ENCODE measurements at places on chromosomes 6 and 20. TPM values are rescaled to one million over a fixed set of nuclear protein-coding genes. Genes with fewer than 3 reads are reported as not detected.
A peak's percentile ranks its signal among the peaks of the same experiment; 100 is the strongest.

The BPIFA1 gene
- total RNA-seq = not detected

The FHL5 gene
- total RNA-seq = 4.5 TPM

DNA sequence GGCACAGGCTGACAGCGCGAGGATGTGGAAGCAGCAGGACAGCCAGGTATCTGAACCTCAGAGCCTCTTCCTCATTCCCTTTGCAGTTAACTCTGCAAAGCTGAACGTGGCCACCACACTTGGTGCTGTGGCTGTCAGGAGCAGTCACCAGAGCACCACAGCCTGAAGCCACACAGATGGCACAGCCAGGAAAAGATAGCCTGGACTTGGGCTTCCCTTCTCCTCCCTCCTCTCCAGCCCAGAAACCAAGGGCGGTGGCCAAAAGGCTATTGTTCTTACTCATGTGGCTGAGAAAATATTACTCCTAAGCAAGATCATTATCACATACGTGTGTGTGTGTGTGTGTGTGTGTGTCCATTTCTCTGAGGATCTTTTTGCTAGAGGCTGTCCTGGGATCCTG, 39.8 kb downstream of the CD164 start:
- H3K4me3 ChIP-seq = no peak overlapping the region
- no peak overlapping the region for H3K27ac ChIP-seq
- peaks cover under 1% of the 10 kb centered on the region for H3K36me3 ChIP-seq
- no peaks in the 10 kb centered on the region for H3K27me3 ChIP-seq
- DNase-seq = no peak

DNA sequence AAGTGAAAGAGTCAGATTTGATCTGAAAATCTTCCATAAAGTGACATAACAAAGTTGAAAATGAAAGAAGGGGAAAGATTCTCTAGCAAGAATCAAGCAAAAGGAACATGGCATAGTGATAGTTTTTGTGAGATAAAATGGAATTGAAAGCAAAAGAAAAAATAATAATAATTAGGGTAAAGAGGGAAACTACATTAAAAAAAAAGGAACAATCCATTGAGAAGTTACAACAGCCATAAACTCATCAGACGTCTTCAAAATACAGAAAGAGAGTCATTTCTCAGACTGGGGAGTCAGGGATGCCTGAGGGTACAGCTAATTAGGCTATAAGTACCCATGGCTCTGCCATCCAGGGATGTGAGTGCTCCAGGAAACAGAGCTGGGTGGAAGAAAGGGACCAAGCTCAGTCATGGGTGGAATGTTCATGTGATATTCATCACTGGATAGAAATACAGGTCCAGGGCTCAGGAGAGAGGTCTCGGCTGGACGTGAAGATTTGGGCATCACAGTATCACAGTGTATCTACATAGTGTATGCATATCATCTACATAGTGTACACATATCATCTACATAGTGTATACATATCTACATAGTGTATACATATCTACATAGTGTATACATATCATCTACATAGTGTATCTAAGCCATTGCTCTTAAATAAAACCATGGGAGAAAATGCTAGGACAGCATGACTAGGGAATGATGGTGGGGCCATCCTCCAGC, 29.4 kb downstream of the DUSP22 start:
- no peak overlapping the region for H3K27ac ChIP-seq
- H3K36me3 ChIP-seq = no peaks in the 10 kb centered on the region
- no peak overlapping the region for H3K4me3 ChIP-seq
- H3K4me1 ChIP-seq = no peaks in the 10 kb centered on the region
- DNase-seq = no peak
- H3K27me3 ChIP-seq = no peaks in the 10 kb centered on the region

GRCh38 chr20:6959900-6960312, 192.4 kb downstream of the BMP2 start:
- no peak overlapping the region for H3K4me3 ChIP-seq
- DNase-seq = no peak
- H3K27ac ChIP-seq = no peak overlapping the region

DNA sequence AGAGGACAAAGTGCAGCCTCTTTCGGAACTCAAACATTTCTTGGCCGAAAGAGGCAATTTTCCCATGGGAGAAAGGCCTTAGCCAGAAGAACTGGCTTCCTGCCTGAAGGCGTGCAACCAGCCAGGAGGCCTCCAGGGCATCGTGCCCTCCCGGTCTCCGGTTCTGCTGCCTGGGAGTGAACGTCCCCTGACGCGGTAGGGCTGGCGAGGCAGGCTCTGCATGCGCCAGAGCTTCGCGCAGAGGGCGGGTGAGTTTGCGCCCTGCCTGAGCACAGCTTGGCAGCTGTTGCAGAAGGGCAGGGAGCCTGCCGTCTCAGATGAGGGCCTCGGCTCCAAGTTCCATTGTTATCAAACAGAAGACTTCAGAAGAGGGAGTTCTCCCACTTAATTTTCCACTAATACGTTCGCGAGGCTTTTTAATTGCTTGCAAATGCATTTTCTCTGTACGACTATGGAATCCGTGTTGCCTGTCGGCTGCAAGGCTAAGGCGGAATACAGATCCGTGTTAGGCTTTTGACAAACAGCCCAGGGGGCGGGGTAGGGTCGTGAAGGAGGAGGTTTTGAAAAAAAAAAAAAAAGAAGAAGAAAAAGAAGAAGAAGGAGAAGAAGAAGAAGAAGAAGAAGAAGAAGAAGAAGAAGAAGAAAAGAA, 5.5 kb upstream of the TFAP2D start:
- no peaks in the 10 kb centered on the region for H3K4me1 ChIP-seq
- no peaks in the 10 kb centered on the region for H3K36me3 ChIP-seq
- peaks cover 100% of the 10 kb centered on the region for H3K27me3 ChIP-seq
- no peak overlapping the region for H3K4me3 ChIP-seq

- peak overlapping the region; percentile 47 for H3K27ac ChIP-seq
- DNase-seq = no peak
- no peaks in the 10 kb centered on the region for H3K27me3 ChIP-seq
- H3K4me3 ChIP-seq = no peak overlapping the region
- peaks cover 12% of the 10 kb centered on the region for H3K36me3 ChIP-seq
Measured at GRCh38 chr6:126107475-126108166, 121.3 kb downstream of the TRMT11 start.

DNA sequence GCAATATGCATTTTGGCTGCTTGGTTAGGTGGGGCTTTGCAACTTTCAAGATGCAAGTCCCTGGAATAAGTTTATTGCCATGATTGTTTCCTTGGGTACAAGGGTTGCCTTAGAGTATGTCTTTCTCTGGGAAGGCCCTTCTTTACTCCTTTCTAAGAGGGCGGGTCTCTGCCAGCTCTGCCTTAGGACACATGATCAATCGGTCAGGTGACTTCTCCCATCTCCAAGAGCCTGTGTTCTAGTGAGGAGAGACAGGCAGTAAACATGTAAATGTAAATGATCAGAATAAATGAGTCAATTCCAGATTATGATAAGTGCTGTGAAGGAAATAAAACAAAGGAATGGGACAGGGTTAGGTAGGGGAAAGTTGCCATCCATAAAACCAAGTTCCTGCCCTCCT, 43.2 kb upstream of the BCAS1 start:
- H3K27me3 ChIP-seq = no peaks in the 10 kb centered on the region
- H3K4me1 ChIP-seq = peaks cover 2% of the 10 kb centered on the region
- DNase-seq = no peak
- no peak overlapping the region for H3K27ac ChIP-seq
- no peak overlapping the region for H3K4me3 ChIP-seq
- no peaks in the 10 kb centered on the region for H3K36me3 ChIP-seq

DNA sequence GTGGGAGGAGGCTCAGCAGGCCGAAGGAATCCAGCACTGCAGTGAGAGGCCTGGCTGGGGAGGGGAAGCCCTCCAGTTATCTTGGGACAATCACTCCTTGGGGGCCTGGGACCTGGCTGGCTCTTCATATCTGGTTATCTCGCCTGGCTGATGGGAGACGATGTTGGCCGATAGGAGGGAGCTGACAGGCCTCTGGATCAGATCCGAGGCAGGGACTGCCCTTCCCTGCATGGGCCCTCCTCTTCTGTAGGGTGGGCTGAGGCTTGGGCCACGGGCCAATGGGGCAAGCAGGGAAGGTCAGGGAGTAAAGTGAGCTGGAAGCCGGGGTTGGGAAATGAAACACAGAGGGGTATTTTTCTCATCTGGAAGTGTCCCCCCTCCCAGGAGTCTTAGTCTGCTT, 25.2 kb downstream of the MANBAL start:
- peaks cover 7% of the 10 kb centered on the region for H3K36me3 ChIP-seq
- H3K27ac ChIP-seq = peak overlapping the region; percentile 85
- DNase-seq = no peak
- H3K4me3 ChIP-seq = no peak overlapping the region
- no peaks in the 10 kb centered on the region for H3K27me3 ChIP-seq
- peaks cover 73% of the 10 kb centered on the region for H3K4me1 ChIP-seq

DNA sequence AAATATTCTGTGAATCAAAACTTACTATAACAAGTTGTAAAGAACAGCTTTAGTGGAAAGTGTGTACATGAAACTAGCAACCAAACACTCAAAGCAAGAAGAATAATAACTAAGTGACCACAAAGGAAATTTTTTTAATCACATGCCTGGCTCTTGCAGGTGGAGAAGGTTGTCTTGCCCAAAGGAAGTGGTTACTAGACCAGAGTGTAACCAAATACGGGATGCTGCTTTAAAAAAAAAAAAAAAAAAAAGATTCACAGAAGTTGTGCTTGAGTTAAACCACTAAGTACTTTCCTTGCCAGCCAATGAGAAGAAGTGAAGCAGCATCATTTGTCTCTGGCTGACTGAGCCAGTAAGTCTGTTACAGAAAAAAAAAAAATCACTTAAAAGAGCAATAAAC, 19.1 kb upstream of the HLA-DQB1 start:
- H3K36me3 ChIP-seq = no peaks in the 10 kb centered on the region
- no peak overlapping the region for H3K27ac ChIP-seq
- peaks cover 28% of the 10 kb centered on the region for H3K27me3 ChIP-seq
- H3K4me3 ChIP-seq = no peak overlapping the region
- no peak for DNase-seq

Measured in mesothelial cell of epicardium (in vitro differentiated cells).